Activated T-cell treated with anti-CD3 and anti-CD28 coated beads, Interleukin-2, amount 50 U/mL, for 72 hours (primary cell): ENCODE measurements at places on chromosomes 6 and 20.

DNA sequence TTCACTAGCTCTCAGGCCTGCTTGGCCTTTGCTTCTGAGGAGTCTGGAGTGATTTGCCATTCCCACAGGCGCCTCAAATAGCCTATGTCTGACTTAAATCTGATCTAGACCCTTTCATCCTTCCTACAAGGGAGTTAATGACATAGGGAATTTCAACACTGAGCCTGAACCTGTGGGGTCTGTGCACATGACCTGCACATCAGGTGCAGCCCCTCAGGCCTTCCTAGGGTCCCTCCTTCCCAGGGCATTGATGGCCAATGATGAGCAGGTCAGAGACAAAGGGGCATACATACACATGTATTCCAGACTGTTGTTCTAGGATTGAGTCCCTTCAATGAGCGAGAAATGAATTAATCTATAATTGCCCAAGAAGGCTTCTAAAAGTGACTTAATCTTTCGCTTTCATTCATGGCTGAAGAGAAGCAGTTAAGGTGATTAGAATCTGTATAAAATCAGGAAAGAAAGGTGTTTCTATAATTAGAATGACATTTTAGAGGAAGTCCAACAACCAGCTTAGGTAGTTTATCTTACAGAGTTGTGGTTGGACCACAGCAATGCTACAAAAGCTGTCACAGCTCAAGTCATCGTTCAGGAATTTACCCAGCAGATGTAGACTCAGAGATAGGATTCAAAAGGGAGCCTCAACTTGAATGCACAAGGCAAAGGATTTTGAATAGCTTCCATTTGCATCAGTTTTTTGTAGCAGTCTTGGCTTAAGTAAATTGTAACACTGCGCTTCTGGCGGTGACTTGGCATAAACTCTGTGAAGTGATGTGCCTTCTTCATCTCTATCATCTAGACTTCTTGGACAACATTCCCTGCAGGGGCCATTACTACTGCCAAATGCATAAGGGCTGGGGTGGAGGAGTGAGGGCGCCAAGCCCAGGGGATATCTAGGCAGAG, 27.0 kb upstream of the TBC1D7 start:
- DNase-seq, result peak; percentile 44

DNA sequence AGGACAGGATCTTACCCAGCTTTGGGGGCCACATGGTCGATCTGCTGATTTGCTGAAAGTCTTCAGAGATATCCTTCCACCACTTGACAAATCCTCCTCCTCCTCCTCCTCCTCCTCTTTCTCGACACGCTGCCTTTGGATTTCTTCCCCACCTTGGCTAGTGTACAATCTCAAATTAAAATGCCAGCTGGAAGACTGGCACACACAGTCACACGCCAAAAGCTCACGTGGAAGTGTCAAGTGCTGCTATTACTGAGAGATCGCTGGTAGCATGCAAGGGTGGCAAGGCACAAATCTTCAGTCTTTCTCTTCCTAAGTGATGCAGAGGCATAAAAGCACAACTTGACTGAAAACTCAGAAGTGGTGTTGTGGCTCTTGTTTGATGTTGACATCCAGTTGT, 35.3 kb downstream of the GPR6 start:
- DNase-seq, result no peak

GRCh38 chr20:9756660-9757059, 82.2 kb downstream of the PAK5 start:
- no peak for DNase-seq

- DNase-seq, result no peak
These were observed 1.8 kb downstream of the RHAG start for GRCh38 chr6:49634836-49635218.

GRCh38 chr6:43192911-43193310, 10.9 kb downstream of the CUL9 start:
- no peak for DNase-seq

DNA sequence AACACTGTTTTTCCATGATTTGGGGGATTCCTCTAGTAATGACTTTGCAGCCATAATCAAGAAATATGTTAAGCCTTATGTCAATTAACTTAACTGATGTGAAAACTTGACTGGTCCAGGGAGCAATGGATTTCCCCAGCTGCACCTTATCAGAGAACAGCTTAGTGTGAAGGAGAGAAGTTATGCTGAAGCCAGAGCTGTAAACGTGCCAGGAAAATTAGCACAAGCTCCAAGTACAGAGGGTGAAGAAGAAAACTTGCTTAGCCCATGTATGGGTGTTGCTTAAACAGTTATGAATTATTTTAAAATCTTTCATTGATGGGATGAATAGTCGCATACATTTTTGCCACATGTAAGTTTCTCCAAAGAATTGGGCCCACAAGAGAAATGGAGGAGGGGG, 214.9 kb upstream of the RNF217 start:
- DNase-seq, result no peak

GRCh38 chr6:31972709-31973350, 892 bp upstream of the DXO start:
- DNase-seq, result no peak

DNA sequence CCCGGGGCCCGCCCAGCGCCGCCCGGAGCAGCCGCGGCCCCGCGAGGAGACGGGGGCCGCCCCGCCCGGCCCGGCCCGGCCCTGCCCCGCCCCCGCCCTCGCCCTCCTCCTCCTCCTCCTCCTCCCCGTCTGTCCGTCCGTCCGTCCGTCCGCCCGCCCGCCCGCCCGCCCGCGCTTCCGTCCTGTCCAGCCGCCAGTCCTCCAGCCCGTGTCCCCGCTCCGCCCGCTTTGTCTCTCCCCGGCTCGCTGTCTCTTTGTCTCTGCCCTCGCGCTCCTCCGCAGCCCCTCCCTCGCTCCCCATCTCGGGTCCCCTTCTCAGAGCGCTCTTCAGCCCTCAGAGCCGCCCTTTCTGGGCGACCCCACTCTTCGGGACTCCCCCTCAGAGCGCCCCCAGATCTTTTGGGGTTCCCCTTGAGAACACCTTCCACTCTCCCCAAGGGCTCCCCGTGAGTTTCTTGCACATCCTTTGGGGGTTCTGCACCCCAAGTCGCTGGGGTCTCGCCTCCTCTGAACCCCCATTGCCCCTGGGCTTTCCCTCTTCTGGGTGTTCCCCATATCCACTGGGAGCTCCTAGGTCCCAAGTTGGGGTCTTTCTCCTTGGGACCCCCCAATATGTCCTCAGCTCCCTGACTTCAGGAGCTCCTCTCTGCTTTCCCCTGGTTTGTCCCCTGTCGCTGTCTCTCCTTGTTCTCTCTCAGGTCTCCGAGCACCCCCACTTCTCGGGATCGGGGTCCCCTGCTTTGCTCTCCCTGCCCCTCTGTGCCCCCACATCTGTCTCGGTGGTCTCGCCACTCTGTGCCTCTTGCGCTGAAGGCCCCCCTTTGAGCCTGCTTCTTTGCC, 79.5 kb upstream of the MYL9 start:
- DNase-seq, result peak; percentile 48

GRCh38 chr6:68876792-68877493, 241.9 kb downstream of the ADGRB3 start:
- no peak for DNase-seq

DNA sequence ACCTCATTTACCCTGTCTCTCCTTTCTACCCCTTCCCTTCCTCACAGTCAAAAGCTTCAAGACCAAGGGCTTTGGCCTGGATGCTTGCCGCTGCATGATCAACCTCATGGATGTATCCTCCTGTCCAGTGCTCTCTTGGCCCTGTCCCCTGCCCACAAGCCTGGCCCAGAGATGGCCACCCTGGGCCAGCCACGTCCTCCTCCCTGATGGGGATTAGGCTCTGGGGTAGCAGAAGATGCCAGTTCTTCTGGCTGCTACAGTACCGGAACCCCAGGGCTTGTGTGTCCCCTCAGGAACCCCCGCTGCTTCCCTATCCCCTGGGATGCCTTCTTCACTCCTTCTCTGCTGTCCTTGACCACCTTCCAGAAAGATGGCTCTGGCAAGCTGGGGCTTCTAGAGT, 22.3 kb downstream of the CAPN11 start:
- no peak for DNase-seq

DNA sequence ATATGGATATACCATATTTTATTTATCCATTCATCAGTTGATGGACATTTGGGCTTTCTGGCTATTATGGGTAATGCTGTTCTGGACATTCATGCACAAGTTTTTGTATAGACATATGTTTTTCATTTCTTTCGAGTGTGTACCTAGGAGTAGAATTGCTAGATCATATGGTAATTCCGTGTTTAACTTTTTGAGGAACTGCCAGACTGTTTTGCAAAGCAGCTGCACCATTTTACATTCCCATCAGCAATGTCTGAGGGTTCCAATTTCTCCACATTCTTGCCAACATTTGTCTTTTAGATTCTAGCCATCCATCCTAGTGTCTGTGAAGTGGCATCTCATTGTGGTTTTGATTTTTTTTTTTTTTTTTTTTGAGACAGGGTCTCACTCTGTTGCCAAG, 20.8 kb downstream of the SRC start:
- no peak for DNase-seq

DNA sequence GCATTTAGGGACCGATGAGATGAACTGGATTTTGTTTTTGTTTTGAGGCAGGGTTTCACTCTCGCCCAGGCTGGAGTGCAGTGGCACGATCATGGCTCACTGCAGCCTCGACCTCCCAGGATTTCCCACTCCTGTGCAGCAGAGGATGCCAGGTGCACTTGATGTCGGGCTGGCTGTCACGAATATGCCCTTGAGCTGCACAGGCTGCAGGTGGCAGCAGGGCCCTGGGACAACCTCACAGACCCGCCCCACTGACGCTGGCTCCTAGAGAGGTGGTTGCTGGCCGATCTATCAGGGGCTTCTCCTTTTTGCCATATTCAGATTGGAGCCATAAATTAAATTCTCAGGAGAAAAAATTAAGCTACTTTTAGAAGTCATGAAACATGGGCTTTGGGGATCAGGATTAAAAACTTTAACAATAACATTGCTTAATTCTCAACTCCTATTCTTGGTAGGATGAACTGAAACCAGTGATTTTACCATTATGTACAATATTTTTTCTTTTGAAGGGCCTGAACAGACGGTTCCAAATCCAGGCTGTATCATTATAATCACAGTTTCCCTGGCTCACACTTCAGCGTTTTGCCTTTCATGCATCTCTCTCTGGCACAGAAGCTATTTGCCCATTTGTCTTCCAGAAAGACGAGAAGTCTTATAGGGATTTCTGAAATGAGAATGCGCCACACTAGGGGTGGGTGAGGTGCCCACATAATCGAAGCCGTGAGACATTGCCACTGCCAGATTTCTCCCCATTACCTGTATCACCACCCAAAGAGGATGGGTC, 32.4 kb downstream of the NQO2 start:
- no peak for DNase-seq

DNA sequence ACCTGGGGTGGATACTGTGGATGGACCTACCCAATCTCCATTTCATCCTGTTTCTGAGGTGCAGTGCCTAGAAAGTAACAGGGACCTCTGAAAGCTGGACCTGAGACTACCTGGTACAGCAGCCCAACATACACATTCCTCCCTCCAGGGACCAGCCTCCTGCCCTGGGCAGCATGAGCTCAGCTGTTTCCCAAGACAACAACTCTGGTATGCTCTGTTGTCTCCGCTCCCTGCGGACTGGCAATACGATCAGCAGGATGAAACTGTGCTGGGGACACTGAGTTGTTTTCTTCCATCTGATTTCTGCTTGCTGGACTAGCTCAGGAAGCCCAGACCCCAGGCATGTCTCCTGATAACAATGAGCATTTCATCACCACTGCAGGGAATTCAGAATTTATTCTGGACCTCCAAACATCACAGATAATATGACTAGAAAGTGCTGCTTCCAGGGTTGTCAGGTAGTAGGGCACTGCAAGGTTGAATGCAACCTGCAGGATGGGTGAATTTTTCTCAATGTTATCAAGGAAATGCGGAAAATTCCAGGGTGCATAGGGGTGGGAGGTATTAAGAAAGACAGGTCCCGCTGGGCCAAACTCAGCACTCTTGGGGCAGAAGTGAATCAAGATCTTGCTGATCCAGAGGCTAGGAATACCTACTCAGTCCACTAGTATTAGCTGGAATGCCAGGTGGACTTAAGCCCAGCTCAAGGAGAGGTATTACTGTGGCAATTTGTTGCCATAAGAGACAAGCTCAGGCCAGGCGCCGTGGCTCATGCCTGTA, 38.9 kb upstream of the SLC4A11 start:
- DNase-seq, result no peak

DNA sequence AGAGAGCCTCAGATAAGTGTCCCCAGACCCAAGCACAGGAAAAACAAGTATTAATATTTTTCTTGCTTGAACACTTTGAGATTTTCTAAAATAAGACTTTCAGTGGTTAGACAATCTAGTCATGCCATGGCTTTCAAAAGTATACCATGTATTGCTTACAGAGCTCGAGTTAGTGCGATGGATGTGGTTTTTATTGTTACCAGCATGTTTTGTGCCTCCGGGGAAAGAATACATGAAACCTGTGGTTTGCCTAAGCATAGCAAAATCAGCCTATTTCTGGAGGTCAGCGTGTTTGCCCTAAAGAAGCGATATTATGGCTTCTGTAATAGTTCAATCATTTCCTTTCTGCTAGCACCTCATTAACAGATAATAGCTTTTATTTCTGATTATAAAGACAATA, 21.6 kb downstream of the RIN2 start:
- DNase-seq, result no peak

GRCh38 chr20:59074456-59074855, 31.9 kb upstream of the PRELID3B start:
- peak; percentile 8 for DNase-seq

DNA sequence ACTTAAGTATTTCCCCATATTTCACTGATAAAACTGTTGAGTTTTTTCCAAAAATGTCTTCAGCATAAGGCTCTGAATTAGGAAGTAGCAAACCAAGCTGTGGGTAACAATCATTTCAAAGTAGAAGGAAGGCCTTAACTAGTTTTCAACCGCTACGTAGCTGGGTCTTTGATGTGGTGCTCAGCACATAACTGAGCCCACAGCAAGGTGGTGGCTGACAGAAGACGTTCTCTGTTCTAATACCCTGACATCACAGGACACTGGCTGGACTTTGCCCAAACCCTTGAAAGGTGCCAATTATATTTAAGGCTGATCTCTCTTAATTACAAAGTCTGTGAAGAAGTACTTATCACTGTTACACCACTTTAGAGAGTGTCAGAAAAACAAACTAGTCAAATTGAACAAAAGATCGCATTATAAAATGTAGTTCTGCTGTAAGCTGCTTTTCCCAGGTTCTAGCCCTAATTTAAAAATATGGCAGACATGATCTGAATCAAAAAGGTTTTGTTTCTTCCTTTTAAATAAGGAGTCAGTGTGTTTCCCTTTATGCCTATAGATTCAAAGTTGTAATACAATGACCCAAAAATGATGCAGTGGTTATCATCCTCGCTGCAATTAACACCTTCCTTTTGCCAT, 26.7 kb downstream of the MAN1A1 start:
- DNase-seq, result peak; percentile 37

DNA sequence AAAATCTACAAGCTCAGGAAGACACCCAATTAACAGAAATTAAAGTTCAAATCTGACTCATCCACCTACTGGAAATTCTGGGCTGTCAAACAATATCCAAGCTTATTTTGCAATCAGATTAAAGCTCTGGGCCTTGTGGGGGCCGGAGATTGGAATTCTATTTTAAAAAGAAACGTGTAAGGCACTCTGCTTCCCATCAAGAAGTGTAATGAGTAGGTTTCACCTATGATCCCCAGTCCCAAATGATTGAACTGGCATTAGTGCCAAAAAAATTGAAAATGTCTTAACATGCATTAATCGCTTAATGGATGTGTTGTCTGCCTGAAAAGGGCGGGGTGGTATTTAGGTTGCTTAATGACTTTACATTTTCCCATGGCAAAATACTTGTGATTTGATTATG, 542.4 kb upstream of the BTBD3 start:
- DNase-seq, result no peak
